Hepatocyte (in vitro differentiated cells): ENCODE measurements at places on chromosomes 2 and 18. TPM values are rescaled to one million over a fixed set of nuclear protein-coding genes. Genes with fewer than 3 reads are reported as not detected.

PARD6G gene
- 11.7 and 11.8 TPM in 2 replicates for total RNA-seq

GULP1 gene
- total RNA-seq: 135 TPM in 2 replicates

TMEM87B gene
- 39.5 and 59.5 TPM in 2 replicates for total RNA-seq

SAG gene
- 0.47 TPM in 1 of 2 replicates, not detected in the other for total RNA-seq

SERPINB13 gene
- total RNA-seq: not detected in 2 replicates

CIB4 gene
- not detected in 2 replicates for total RNA-seq

FAP gene
- 44.5 and 67.8 TPM in 2 replicates for total RNA-seq

HNRNPA3 gene
- total RNA-seq: 54.9 and 56.1 TPM in 2 replicates

LRP2 gene
- total RNA-seq: 33.8 and 38.3 TPM in 2 replicates

PDIA6 gene
- total RNA-seq: 507 and 515 TPM in 2 replicates

CD226 gene
- total RNA-seq: 0.07 and 0.16 TPM in 2 replicates

OTOS gene
- total RNA-seq: 0.50 TPM in 1 of 2 replicates, not detected in the other

NMS gene
- total RNA-seq: not detected in 2 replicates

ANKZF1 gene
- 25.2 and 37.5 TPM in 2 replicates for total RNA-seq

CNTNAP5 gene
- 0.12 TPM in 1 of 2 replicates, not detected in the other for total RNA-seq

ZDBF2 gene
- total RNA-seq: 10.8 and 14.0 TPM in 2 replicates

SLC19A3 gene
- total RNA-seq: 19.7 and 21.8 TPM in 2 replicates

PFN4 gene
- 0.24 and 1.2 TPM in 2 replicates for total RNA-seq

BOLL gene
- total RNA-seq: not detected in 2 replicates

TPO gene
- total RNA-seq: not detected in 2 replicates

PRKAG3 gene
- not detected in 2 replicates for total RNA-seq

ST8SIA3 gene
- 0.03 and 0.04 TPM in 2 replicates for total RNA-seq

CACNB4 gene
- total RNA-seq: 4.0 and 4.1 TPM in 2 replicates

REG1B gene
- total RNA-seq: not detected in 2 replicates

ADAM17 gene
- 19.5 and 30.2 TPM in 2 replicates for total RNA-seq

AFTPH gene
- 44.7 and 50.9 TPM in 2 replicates for total RNA-seq

IL1B gene
- total RNA-seq: 0.76 and 1.1 TPM in 2 replicates

CDCA7 gene
- total RNA-seq: 8.7 and 11.4 TPM in 2 replicates
